ENCODE measurements at places on chromosomes 2 and 18.

DNA sequence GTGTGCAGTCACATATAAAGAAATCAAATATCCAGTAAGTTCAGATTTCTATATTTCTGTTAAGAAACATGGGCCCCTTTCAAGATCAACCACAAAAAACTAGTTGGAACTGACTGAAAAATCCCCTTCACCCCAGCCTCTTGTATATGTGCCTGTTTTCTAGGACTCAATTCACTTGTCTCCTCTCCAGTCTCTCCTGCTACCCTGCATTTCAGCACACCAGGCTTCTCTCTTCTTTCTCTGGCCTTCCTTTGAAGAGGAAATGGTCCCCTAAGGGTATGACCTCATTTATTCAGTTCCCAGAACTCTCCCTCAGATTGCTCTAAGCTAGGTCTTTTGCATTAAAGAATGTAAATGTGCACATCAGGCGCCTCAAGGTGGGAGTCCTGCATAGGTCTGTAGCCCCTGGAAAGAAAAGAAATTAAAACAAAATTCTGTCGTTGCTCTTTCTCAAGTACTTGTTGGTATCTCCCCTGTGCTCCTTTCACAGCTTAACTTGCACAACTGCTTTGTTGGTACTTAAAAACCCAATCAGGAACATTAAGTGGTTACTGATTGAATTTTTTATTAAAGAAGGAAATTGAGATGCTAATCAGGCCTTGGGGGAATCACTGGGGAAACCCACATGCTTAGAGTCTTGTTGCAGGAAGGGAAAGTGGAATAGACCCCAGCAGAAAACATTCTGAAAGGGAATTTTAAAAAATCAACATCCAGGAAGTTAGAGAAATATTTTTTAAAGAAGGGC, 278.4 kb downstream of the AGPS start:
- DNase-seq: peak; percentile 18

DNA sequence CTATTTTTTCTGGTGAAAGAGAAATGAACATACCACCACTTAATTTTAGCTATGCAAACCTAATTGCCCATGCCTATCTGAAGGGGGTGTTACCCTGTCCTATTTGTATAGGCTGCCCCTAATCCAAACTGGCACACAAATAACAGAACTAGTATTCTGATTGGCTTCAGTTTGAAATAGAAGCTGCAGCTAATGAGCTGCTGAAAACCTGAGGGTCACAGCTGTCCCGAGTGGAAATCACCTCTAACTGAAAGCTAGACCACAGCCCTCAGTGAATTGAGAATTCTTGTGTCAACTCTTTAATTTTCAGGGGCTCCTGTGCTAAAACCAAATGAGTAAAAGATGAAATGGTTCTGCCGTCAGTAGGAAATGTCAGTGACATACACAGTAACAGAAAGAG, 28.7 kb downstream of the CCDC141 start:
- peak; percentile 13 for DNase-seq

- no peak for DNase-seq
Measured at GRCh38 chr18:13309748-13310670, 91.4 kb downstream of the LDLRAD4 start.

- no peak for DNase-seq
Measured at GRCh38 chr2:151553-152334, 105.4 kb upstream of the FAM110C start.

GRCh38 chr2:232250246-232251175, 128.0 kb upstream of the ALPP start:
- no peak for DNase-seq

DNA sequence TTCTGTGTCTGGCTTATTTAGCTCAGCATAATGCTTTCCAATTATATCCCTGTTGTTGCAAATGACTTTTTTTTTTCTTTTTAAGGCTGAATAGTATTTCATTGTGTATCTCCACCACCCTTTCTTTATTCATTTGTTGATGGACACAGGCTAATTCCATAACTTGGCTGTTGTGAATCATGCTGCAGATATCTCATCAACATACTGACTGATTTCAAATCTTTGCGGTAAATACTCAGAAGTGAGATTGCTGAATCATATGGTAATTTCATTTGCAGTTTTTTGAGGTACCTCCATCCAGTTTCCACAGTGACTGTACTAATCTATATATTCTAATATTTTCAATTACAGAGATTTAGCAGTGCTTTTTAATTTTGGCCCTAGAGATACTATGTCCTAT, 266.2 kb downstream of the TMX3 start:
- DNase-seq: no peak

DNA sequence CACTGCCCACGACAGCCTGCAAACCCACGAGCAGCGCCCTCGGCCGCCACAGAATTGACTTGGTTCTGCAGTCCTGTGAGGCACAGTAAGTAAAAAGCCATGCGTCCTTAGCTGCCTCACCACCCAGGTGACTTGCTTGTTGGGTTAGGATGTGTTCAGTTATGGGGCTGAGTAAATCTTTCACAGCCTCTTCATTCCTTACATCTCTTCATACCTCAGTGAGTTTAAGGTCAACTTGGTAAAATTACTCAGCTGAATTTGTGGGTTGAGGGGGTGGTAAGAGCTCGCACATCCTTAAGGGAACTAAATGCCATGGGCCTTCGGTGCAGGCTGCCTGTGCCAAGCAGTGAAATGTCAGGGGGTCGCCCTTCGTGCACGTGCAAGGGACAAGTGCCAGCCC, 165.2 kb upstream of the ALKAL2 start:
- DNase-seq: no peak

GRCh38 chr18:5297597-5297996, 2.1 kb upstream of the ZBTB14 start:
- no peak for DNase-seq

DNA sequence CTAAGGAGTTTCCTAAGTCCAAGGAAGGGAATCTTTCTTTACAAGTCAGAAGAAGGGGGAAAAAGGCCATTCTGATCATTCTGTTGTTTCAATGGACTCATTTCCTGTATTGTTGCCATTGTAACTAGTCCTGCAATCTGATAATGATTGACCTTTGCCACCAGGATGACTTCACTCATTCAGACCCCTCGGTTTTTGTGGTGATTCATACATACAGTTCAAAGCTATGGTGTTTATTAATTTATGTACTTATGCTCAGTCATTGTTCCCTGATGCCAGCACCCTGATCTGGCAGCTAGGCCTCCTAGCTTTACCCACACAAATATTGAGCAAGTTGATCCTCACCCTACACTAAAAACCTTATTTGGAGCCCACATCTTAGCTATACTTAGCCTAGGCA, 57.6 kb upstream of the ZNF519 start:
- DNase-seq: no peak

GRCh38 chr2:168424112-168424951, 31.7 kb upstream of the CERS6 start:
- no peak for DNase-seq

DNA sequence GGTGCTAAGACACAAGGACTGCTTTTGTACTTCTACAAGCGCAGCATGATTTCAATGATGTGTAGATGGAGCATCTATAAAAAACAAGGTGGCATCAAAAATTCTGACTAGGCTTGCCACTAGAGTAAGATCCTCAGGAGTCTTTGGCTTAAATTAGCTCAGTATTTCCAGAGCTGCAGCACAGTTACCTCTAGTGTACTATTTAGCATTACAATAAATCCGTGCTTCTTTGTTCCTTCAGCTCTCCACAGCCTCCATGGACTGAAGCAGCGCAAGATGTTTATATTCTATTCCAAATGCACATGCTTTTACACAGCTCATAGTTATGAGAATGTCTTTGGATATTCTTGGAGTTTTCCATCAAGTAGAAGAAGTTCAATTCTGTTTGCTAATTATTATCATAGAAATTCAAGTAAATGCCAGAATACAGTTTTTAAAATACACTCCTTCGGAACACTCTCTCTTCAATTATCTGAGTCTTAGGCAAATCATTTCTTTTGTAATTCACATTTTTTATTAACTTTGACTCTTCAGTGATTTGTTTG, 1133.0 kb upstream of the LRRTM1 start:
- DNase-seq: no peak

DNA sequence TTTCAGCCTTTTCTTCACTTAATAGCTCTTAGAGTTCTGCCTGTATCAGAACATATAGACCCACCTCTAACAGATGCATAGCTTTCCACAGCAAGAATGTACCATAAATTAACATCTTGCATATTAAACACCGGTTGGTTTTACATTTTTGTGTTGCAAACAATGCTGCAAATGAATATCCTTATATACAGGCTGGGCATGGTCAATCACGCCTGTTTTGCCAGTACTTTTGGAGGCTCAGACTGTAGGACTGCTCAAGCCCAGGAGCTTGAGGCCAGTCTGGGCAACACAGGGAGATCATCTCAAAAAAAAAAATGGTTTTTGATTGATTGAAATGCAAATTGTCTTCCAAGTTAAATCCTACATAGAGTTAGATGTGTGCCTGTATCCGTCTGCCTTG, 1.5 kb upstream of the LCT start:
- DNase-seq: no peak

- DNase-seq: no peak
Measured at GRCh38 chr2:187936228-187936627, 355.4 kb upstream of the GULP1 start.

- no peak for DNase-seq
Measured at GRCh38 chr2:111671426-111672150, 212.4 kb downstream of the ANAPC1 start.

DNA sequence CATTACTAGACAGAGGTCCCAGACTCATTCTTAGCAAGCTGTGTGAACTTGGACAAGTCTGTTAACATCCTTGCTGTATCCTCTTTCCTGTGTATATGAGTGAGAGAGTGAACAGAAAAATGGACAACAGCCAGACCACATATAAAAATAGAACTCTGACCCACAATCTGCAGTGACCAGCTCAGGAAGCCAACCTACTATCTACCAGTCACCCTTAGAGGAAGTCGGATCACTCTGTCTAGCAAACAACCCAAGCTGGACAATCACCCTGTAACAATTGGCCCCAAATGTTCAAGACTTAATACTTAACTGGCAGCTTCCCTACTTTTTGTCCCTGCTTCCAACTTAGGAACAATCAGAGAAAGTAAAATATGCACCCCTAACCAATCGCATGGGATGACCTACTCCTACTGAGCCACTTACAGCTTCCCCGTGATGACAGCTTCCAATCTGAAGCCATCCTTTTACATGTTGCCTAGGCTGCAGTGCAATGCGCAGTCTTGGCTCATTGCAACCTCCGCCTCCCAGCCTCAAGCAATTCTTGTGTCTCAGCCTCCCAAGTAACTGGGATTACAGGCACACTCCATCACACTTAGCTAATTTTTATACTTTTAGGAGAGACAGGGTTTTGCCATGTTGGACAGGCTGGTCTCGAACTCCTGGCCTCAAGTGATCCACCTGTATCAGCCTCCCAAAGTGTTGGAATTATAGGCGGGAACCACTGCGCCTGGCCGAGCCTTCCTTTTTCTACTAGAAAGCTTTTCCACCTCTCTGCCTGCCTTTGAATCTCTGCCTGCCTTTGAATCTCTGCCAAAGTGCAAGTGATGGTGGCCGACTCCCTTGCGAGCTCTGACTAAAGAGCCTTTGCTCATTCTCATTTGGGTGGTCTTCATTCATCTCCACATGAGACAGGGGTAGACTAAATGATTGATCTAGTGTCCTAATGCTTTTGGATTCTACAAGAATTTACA, 158.3 kb upstream of the NDUFV2 start:
- no peak for DNase-seq

DNA sequence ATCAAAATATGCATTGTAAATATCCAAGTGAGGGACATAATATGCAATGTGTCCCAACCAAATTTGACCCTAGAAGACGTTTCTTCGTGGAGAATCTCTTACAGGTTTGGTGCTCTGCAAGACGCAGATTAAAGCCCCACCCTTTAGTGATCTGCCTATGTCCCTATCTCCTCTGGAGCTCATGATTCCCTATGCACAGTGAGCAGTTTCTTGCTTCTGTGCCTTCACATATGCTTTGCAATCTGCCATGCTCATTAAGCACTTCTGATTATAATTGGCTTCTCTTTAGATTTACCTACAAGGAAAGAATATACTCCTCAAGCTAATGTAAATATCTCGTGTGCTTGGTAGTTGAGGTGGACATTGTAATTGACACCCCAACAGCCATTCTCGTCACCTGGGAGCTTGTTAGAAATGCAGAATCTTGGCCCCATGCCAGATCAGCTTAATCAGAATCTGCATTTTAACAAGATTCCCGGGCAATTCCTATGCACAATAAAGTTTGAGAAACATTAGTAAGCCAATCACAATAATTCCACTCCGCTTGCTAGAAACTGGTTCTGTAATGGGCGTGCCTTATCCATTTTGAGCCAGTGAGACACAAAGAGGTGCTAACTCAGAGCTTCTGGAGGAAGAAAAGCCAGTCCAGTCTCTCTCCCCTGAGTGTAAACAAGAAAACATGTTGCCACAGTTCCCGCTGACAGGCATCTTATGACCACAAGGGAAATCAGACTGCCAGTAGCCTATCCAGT, 2.8 kb upstream of the PUM2 start:
- no peak for DNase-seq

DNA sequence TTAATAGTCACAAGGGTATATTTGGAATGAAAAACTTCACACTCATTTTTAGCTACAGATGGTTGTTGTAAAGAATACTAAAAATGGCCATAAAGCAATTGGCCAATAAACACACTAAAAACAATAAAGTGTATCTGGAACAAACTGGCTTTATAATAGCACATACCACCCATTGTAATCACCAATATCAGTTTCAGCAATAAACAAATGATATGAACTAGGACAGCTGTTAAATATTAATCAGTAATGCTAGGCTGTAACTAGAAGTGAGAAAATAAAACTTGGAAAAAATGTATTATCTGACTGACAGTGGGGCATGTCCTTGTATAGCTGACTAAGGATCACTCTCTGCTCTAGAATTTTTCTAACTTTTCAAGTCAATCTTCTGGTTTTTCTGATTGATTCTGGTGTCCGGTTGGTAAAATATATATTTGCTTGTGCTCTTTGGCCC, 312.5 kb downstream of the RND3 start:
- DNase-seq: no peak

GRCh38 chr2:217116610-217117009, 256.7 kb upstream of the TNP1 start:
- DNase-seq: no peak

DNA sequence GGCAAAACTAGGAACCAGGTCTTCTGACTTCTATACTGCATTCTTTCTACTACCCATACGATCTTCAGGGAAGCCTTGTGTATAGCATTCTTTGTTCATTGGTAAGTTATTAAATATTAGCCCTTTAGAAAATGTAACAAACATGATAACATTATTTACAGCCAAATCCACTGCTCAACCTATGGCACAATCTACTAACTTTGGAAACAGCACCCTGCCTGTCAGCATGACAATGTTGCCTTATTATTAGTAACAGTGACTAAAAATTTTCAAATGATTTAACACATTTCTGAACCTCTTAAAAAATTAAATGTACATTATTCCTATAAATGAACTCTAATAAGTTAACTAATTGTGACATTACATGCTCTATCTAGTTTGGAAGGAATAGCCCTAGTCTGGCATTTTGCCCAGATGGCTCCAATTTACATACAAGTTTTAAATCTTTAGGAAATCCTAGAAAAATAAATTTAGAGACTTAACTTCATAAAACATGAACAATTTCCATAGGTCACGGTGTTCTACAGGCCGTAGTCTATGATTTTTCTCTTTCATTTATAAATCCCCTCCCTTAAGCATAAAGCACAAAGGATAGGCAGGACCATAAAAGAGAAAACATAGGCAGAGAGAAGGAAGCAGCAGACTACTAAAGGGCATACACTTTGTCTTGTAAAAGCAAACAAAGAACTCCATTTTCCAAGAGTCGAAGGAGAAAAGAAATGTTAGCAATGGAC, 33.7 kb downstream of the YES1 start:
- no peak for DNase-seq

- no peak for DNase-seq
Measured at GRCh38 chr2:20322527-20323300, 27.9 kb downstream of the PUM2 start.

- DNase-seq: no peak
Measured at GRCh38 chr2:236565879-236566402, 3.7 kb upstream of the ACKR3 start.
